ENCODE measurements at places on chromosomes 16 and 17.
A peak's percentile ranks its signal among the peaks of the same experiment; 100 is the strongest.

- DNase-seq: no peak
Measured at GRCh38 chr17:50080827-50081226, 14.3 kb upstream of the PDK2 start.

GRCh38 chr16:20859699-20860098 is 40.5 kb downstream of the DCUN1D3 start:
- DNase-seq: no peak

GRCh38 chr16:12354296-12354833 is 377.8 kb downstream of the SNX29 start:
- no peak for DNase-seq

DNA sequence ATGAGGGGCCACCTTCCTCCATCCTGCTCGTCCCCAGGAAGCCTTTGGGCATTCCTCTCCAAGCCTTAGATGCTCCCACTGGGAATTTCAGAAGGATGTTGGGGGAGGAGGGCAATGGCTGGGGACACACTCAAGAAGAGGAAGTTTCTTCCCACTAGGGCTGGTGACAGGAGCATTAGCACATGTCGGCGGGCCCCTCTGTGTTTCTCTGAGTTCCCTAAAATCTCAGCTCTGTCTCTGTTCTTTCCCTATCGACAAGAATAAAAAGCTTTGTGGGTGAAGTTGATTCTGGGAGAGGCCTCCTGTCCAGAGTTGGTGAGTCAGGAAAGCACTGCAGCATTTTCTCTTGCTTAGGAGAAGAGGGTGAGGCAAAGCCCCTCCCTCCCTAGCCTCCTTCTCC is 19.7 kb upstream of the C17orf107 start:
- DNase-seq: no peak

DNA sequence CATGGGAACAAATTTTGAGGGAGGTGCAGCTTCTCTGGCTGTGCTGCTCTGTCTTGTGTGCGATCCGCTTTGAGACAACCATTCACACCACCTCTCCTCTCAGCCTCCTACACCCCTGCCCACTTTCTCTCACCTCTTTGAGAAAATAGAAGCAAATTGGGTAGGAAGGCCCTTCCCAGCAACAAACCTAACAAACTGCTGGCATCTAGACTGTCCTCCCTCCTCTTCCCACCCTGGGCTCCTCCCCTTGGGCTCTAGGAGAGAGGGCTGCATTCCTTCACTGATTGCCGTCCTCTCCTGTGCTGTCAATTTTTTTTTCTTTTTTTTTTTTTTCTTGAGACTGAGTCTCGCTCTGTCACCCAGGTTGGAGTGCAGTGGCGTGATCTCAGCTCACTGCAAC is 13.5 kb downstream of the CDIPT start:
- DNase-seq: no peak

DNA sequence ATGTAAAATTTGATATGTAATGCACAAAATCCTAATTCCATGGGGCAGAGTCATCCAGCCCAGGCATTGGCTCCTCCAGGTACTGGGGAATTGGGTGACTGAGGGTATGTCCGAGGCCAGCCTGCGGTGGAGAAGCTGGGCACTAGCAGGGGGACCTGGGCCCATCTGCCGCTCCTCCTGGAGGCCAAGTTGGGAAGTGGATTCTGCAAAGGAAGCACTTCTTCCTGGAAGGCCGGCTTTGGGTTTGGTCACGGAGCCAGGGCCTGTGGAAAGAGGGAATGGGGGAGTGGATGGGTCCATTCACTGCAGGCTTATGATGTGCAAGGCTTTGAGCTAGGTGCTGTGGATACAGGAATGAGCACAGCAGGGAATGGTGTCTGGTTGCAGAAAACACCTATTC is 85.8 kb downstream of the GNAO1 start:
- DNase-seq: peak; percentile 58

DNA sequence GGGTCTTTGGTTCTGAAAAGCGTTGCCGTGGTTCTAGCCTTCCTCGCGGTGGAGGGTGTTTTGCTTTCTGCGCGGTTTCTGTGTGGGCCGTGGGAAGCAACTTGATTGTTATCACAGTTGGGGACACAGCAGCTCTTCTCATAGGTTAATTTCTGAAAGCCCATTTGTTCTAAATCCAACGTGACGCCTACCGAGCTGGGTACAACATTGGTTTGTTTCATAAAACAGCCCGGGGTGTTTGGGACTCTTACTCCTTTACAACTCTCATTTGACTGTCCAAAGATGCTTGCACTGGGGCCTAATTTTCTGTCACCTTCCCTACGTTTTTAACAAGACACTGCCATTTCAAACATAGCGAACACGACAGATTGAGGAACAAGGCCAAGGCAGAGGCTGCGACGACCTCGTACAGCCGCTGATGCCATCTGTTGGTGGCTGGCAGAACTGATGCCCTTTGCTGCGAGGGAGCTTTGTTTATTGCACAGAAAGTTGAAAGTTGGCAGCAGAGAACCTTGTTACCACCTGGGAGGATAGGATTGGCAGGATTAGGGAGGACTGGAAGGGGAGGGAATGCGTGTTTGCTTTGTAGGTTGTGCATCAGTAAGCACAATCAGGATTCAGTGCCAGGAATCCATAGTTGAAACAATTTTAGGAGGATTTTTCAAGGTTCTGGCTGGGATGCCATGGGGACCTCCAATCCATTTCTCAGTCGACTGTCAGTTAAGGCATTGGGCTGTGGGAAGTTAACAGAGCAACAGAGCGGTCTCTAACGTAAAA is 98.3 kb downstream of the PITPNC1 start:
- DNase-seq: peak; percentile 82

DNA sequence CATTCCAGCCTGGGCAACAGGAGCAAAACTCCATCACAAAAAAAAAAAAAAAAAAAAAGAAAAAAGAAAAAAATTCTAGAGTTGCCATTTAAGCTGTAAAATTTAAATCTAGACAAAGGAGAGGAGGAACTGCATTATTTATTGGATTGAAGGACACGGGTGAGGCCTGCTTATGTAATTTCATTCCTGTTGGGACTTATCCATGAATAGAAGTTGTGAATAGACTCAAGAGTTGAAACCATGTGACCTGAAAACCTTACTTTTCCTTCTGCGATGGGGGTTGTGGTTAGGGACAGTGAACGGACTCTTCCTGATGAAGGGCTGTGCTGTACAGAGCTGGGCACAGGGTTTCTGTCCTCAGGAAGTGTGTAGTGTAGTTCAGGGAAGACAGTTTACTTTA is 22.5 kb downstream of the BANP start:
- DNase-seq: no peak

DNA sequence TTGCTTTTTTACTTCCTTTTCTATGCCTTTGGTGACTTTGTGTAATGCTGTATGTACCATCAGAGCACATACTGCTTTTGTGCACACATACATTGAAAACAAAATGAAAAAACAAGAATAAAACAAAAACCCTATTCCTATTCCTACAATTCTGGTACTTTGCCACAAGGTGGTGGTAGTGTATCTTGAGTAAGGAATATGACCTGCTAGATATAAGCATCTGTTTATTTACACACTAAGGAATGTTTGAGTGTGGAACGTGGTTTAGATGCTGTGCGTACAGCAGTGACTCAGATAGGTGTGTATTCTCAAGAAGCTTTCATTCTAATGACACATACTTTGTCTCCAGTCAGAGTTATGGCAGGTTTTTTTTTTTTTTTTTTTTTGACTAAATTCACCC is 606.2 kb downstream of the WWOX start:
- DNase-seq: no peak

DNA sequence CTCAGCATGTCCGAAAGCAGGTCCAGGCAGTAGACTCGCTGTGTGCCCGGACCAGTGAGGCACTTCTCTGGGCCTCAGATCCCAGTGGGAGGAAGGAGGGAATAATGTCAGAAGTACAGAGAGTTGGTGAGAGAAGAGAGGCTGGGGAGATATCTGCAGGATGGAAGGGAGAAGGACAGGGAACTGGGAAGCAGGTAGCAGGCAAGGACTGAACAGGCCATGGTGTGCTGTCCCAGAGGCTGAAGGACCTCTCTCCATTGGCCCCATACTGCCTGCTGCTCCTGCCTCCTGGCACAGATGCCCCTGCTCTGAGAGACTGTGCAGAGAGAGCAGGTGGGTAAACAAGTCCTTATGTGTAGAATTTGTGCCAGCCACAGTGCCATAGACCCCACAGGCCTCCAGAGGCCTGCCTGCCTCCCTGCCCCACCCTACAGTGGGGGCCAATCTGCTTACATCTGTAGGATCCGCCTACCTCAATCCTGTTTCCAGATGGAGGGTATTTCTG is 34.2 kb upstream of the CRHR1 start:
- no peak for DNase-seq

DNA sequence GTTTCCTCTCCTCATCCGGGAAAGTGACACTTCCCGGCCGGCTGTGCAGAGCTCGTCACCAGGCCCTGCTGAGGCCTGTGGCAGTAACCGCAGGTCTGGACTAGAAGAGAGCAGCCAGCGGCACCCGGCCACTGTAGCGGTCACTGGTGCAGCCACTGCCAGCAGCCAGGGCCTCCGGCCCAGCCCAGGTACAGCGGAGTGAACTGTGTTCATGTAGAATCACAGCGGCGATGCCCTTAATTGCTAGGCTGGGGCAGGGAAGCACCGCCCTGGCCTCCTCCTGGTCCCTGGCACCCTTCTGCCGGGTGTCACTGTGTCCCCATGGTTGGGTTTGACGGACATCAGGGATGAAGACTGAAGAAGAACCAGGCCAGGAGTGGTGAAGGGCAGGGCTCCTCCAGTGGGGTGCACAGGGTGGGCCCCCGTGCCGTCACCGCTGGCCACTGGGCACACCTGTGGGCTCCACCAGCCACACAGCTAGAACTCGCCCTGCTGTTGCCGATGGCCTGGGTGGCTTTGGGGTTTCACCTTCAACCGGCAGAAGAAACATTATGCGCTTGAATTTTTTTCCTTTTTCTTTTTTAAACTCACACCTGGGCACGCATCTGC is 165.2 kb upstream of the CHMP6 start:
- DNase-seq: no peak

DNA sequence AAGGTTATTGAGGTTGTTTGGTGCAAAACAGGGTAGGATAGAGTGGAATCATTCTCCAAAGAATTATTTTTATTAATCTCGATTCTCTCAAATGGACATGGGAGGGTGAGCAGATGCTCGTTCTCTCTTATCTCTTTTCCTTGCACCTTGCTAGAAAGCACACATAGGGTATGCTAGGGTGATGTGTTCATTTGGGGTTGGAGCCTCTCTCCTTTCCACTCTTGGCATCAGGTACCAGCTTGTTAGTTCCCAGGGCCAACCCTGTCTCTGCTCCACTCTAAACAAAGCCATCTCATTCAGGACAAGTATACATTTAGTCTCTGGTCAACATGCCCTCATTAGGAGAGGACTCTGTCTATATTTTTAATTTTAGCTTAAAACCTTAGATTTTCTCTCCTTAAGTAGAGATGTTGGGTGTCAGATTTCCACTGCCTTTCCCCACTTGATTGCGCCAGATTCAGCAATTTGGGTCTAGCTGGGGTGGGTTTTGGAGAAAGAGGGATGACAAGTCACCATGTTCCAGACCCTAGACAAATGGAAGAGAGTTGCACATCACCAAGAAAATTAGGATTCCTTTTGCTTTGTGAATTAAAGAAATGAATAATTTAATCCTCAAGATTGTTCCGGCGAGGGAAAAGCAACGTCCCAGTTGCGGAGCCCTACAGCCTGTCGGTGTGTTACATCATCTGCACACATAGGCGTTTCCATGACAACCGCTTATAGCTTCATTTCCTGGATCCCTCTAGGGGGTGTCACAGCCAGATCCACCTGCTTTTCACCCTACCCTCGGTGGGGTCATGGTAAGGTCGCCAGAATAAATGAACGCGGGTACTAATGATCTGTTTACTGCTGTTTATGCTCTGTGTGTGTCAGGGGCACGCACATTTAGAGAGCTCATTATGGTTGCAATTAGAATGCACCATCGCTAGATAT is 41.6 kb downstream of the SNX11 start:
- peak; percentile 85 for DNase-seq

- DNase-seq: no peak
Measured at GRCh38 chr17:28327709-28328108, 7.6 kb downstream of the IFT20 start.

GRCh38 chr16:80687606-80688005 is 116.8 kb downstream of the CDYL2 start:
- DNase-seq: no peak

GRCh38 chr17:35051579-35052240 is 11.8 kb downstream of the RFFL start:
- no peak for DNase-seq

DNA sequence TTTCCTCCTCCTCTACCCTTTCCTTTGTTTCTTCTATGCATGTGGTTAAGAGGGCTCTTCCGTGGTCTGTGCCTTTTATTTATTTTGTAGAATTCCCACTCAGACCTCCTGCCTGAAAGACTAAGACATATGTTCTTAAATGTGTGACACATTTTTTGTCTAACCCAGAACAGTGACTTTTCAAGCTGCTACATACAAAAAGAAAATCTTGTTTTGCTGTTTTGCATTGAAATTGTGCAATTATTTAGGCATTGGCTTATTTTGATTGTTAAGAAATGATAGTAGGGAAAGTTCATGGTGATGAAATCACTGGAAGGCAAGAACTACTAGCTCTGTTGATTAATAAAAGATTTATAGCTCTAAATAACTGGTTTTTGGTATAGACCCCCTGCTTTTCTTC is 76.8 kb downstream of the TUBD1 start:
- DNase-seq: no peak

DNA sequence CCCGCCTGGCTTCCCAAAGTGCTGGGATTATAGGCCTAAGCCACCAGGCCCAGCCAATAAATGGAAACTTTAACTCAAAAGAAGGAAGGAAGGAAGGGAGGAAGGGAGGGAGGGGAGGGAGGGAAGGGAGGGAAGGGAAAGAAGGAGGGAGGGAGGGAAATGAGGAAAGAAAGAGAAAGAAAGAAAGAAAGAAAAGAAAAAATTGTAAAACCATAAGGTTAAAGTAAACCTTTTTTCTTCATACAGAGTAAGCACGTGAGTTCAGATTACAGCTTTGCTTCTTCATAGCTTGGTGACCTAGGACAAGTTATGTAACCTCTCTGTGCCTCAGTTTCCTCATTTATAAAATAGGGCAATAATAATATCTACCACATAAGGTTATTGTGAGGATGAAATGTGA is 26.0 kb downstream of the LRRC37B start:
- DNase-seq: no peak

- DNase-seq: no peak
Measured at GRCh38 chr17:43549496-43549895, 3.4 kb upstream of the ETV4 start.

DNA sequence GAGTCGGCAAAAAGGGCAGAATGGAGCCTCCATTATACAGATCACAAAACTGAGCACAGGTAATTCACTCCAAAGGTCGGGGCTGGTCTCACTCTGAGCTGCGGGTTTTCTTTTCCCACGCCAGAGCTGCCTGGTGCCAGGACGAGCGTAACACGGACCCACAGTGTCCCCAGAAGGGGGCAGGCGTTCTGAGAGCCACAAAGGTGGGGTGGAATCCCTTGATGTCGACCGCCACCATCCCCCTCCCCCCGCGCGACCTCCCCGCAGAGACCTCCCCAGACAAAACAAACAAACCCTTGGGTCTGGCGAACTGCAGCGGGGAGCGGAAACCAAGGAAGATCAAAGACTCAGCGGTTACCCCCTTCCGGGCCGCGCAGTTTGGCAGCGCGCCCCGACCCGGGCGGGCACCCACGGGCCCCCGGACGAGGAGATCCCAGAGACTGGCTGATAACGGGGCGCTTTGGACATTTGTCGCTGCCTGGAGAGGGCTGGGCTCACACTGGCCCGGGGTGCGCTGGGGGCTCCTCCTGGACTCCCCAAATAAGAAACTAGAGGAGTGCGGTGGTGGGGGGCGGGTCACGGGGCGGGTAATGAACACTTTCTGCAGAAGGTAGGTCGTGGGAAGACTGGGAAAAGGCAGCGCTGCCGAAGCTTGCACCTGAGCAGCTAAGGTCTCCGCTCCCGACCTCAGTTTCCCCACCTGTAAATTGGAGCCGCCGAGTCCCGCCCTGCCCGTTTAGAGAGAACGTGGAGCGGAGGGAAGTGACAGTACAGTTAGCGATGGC is 664 bp upstream of the NKD1 start:
- peak; percentile 72 for DNase-seq
